ENCODE measurements at places on chromosomes 12 and 14.

- DNase-seq, result no peak
Measured at GRCh38 chr14:80354860-80355581, 143.7 kb upstream of the DIO2 start.

- DNase-seq, result no peak
Measured at GRCh38 chr14:22096514-22096895, 422.9 kb upstream of the OR4E1 start.

GRCh38 chr12:11826574-11826973 lies 177.1 kb downstream of the ETV6 start:
- no peak for DNase-seq

DNA sequence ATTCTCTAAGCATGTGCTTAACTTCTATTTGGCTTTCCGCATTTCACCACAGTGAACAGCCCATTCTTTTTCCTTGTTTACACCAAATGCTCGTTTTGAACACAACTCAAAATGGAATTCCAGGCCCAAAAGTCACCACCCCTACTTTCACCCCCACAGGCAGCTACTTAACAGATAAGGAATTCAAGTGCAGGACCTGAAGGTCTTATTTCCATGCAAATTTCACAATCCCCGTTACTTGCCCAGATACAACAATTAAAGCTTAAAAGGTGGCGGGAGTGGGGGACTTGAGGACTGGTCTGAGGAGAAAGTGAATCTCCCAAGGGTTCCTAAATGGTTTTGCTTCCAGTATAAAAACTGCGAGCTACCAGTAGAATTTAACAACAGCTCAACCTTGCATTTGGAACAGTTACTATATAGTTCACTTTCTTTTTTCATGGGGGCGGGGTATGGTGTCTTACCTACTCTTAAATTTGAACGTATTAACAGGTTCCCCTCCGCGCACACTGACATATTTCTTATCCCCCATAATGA lies 3.7 kb downstream of the USP44 start:
- DNase-seq, result no peak

GRCh38 chr12:122835750-122836026 lies 431 bp downstream of the HIP1R start:
- no peak for DNase-seq

- no peak for DNase-seq
Measured at GRCh38 chr14:24817212-24818057, 183.4 kb upstream of the GZMB start.

GRCh38 chr14:31224808-31225207 lies 17.2 kb upstream of the HECTD1 start:
- DNase-seq, result no peak
